Sigmoid colon (tissue), 7 donors: ENCODE measurements at places on chromosomes 7 and 10. TPM values are rescaled to one million over a fixed set of nuclear protein-coding genes. Genes with fewer than 3 reads are reported as not detected.

The CHAT gene
- total RNA-seq = not detected

GRCh38 chr7:37290731-37291130, 157.9 kb downstream of the ELMO1 start:
- no peak overlapping the region for H3K4me3 ChIP-seq
- no peaks in the 10 kb centered on the region for H3K27me3 ChIP-seq
- DNase-seq = no peak
- no peaks in the 10 kb centered on the region for H3K36me3 ChIP-seq
- H3K27ac ChIP-seq = no peak overlapping the region

DNA sequence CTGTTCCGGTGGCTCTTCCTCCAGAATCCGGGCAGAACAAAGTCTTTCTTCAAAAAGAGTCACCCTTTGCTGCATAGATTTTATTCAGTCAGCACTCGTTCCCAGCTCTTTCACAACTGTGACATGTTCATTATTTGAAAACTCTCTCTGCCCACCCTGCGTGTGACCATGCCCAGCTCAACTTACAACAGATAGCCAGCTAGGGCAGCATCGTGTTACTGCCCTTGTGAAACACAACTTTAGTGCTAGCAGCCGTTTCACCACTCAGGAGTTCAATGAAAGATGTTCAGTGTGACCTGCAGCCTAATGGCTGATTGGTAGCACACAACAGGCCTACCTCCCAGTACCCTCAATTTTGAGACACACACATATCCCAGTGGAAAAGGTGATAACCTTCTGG, 57.9 kb downstream of the ZNF438 start:
- H3K27ac ChIP-seq = no peak overlapping the region
- DNase-seq = no peak
- H3K4me3 ChIP-seq = no peak overlapping the region
- H3K36me3 ChIP-seq = no peaks in the 10 kb centered on the region
- H3K4me1 ChIP-seq = peaks cover 36% of the 10 kb centered on the region

DNA sequence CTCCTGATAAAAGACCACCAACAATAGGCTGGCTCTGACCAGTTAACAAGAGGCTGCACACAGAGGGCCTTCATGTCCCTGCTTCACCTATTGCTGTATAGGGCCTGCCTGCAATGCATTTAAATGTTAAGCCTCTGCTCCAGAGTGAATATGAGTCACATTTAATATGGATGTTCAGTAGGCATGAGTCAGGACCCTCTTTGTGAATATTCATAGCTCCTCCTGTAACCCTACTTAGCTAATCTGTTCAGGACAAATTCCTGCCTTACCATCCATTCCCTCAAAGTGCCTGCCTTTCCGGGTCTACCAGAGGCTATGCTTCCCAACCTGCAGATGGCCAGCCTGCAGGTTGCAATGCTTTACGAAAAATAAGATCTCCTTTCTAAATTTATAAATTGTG, 32.5 kb downstream of the ARHGAP22 start:
- no peaks in the 10 kb centered on the region for H3K27me3 ChIP-seq
- H3K27ac ChIP-seq = no peak overlapping the region
- DNase-seq = no peak
- H3K4me1 ChIP-seq = no peaks in the 10 kb centered on the region
- no peak overlapping the region for H3K4me3 ChIP-seq

DNA sequence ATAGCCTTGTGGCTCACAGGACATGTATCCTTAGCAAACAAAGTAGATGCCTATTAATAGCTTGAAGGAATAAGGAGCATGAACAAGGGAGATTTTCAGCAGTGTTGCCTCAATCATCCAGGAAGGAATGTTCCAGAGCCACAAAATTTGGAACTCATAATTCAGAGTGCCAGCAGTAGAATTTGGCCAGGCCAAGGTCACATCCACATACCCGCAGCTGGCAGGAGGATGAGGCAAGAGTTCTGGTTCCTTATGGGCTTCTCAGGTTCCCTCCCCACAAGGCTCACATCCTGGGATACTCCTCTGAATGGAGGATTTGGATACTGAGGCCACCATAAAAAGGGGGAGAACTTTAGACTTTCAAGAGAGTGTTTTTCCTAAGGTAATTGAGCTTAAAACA, 45.8 kb downstream of the SUFU start:
- no peaks in the 10 kb centered on the region for H3K36me3 ChIP-seq
- no peaks in the 10 kb centered on the region for H3K4me1 ChIP-seq
- no peak overlapping the region for H3K4me3 ChIP-seq
- no peak overlapping the region for H3K27ac ChIP-seq
